ENCODE measurements at places on chromosomes 5 and 9. TPM values are rescaled to one million over a fixed set of nuclear protein-coding genes. Genes with fewer than 3 reads are reported as not detected.

DNA sequence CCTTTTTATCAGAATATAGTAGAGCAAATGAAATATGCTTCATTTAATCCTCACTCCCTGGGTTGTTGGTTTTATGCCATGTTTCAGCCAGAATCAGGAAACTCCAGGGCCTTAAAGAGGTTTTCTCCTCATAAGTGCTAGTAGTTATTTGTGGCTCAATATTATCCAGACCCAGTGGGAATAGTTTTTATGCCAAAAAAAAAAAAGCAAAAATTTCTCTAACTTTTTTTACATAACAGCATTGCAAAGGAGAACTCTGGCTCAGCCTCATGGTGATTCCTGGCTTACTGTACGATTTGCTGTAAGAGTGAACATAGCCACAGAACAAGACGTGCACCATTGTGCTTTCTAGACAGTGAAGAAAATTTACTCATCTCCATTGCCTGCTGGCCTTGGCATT, 232.5 kb downstream of the PJA2 start:
- DNase-seq = no peak

DNA sequence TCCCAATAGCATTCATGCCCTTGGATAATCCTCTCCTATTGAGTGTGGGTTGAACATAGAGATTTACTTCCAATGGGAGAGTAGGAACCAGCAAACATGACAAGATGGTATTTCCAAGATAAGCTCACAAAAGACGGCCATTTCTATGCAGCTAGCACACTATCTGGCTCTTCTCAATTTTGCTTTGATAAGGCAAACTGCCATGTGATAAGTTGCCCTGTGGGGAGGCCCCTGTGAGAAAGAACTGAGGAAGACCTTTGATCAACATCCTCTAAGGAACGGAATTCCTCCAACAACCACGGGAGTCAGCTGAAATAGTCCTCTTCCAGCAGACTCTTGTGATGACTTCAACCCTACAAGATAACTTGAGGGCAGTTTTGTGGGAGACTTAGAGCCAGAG, 211.9 kb upstream of the TRPM3 start:
- DNase-seq = no peak

DNA sequence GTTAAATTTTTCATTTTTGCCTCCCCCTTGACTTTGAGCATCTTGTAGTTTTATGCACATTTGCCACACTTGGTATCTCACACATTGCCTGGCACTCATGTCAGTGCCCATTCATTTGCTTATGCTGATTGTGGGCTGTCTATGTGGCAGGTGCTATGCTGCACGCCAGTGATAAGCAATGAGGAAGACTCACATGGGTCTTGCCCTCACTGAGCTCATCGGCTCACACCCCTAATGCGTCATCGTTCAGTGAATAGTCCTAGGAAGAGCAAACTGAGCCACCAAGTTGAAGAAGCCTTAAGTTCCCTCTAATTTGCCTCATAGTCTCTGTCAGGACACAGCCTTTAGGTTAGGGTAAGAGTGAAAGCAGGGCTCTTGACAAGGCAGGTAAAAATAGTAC, 209.4 kb upstream of the IL12B start:
- no peak for DNase-seq

DNA sequence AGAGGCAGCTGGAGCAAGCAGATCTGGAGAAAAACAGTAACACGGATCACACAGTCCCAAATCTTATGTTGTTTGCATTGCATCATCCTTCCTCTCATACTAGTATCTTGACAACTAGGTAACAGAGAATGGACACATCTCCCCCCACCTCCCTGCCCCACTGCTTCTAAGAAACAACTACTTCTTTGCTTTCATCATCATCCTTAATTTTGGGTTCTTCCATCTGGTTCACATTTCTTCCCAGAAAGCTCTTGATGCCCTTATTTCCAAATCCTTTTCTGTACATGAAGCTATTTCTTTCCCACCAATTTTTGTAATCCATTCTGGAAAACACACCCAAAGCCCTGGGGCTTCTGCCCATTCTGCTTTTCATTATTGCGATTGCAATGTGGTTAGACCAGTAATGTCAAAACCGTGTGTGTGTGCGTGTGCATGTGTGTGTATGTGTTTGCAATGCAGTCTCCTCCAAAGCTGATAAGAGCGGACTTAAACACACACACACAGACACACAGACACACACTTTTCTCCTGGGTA, 254.7 kb upstream of the SLC30A5 start:
- peak; percentile 46 for DNase-seq

DNA sequence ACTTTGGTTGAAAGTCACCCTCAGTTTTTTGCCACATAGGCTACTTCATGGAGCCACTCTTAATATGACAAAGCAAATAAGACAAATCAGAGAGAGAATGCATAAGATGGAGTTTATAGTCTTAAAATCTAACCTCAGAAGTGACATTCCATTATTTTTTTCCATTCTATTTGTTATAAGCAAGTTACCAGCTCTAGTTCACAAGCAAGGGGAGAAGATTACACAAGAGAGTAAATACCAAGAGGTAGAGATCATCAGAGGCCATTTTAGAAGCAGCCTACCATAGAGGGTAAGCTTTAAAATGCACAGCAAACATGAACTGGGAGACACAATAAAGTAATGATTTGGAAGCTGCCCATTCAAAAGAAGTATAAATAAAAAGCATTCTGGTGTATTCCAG, 651.3 kb upstream of the MEF2C start:
- DNase-seq = no peak

GRCh38 chr5:42005561-42006153, 80.6 kb downstream of the FBXO4 start:
- peak; percentile 23 for DNase-seq

- peak; percentile 76 for DNase-seq
Measured at GRCh38 chr5:136082390-136083193, 50.1 kb upstream of the SMAD5 start.

GRCh38 chr5:143207058-143207457, 196.4 kb downstream of the NR3C1 start:
- DNase-seq = no peak

GRCh38 chr5:159106193-159106568, 6.5 kb upstream of the EBF1 start:
- no peak for DNase-seq

- DNase-seq = no peak
Measured at GRCh38 chr9:96751815-96752214, 26.1 kb downstream of the ZNF510 start.

DNA sequence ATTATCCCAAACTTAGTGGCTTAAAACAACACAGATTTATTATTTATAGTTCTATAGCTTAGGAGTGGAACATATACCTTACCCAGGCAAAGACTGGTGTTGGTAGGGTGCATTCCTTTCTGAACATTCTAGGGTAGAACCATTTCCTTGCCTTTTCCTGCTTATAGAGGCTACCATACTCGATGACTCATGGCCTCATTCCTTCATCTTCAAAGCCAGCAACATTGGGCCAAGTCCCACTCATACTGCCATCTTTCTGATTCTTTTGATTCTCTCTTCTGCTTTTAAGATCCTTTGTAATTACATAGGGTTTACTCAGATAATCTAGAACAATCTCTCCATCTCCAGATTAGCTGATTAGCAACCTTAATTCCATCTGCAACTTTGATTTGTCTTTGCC, 452.7 kb upstream of the KLF4 start:
- no peak for DNase-seq

DNA sequence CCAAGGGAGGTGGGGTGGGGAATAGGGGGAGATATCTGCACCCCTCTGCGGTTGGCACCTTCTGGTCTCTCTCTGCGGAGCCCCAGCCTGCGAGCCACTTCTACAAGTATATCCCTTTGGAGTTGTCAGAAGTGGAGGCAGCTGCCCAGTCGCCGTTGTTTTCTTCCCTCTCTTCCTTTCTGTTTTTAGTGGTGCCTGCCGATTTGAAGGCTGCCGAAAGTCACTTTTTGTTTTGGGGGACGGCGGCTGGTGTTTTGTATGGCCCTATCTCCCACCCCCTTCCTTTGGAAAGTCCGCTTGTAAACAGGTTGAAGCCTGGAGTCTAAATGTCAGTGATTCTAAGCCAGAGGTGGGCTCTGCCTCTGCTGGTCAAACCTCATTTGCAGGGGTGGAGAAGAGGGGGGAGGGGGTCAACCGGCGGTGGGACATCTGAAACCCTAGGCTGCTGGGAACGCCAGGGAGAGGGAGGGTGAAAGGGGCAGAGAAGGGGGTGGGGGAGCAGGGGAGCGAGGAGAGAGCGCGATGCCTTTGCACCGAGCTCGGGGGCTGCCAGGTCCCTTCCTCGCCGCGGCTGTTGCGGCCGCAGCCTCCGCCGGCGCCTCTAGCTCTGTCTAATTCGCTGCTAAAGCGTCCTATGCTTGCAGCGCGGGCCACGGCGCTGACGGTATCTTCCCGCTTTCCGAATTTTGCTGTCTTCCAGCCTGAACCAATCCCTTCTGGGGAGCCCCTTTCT, at the start of gene FGF10:
Gene FGF10 (minus strand): TSS at position 331 of the 733 bp plus-strand sequence. CDS start 738 bp downstream, outside the sequence.
- DNase-seq = peak; percentile 87

GRCh38 chr5:37436146-37436934, 57.2 kb downstream of the WDR70 start:
- DNase-seq = no peak

DNA sequence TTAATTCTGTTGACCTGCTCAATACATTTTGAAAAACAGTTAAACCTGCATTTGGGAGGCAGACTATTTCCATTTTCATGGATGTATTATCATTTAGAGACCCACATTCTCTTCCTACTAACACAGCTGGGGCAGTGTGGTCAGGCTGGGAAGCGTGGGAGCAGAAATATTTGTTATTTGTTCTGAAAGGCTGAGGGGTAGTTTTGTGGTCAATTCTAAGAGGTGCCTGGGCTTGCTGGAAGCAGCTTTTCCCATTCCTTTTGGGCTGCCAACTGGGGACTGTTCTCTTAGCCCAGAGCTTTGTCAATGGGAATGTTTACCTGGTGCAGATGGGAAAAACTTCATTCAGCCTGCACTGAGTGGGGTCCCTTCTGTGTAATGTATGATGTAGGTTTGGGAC, 171.4 kb upstream of the DAP start:
- no peak for DNase-seq

GRCh38 chr5:6729386-6730310, 16.4 kb downstream of the TENT4A start:
- DNase-seq = no peak

DNA sequence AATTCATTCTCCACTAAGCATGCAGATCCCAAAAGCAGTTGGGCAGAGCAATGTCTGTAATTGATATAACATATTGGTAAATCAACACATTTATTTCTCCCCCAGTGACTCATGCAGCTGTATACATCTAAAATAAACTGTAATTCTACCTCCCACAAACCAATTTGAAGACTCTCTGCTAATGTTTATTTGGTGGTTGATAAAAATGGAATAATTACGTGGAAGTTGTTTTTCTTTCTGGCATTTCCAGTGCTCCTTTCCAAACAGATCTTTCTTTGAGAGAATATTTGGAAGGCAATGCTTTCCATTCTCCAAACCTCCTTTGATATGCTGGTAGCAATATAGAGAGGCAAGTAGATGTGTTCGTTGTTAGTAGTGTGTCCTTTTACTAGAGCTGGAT, 194.7 kb downstream of the CHSY3 start:
- DNase-seq = no peak

GRCh38 chr9:88979021-88979420, 12.2 kb upstream of the S1PR3 start:
- DNase-seq = no peak

GRCh38 chr5:61599370-61600122, 267.5 kb downstream of the ZSWIM6 start:
- DNase-seq = peak; percentile 47

- DNase-seq = no peak
Measured at GRCh38 chr5:108878756-108879155, 131.1 kb downstream of the FER start.

DNA sequence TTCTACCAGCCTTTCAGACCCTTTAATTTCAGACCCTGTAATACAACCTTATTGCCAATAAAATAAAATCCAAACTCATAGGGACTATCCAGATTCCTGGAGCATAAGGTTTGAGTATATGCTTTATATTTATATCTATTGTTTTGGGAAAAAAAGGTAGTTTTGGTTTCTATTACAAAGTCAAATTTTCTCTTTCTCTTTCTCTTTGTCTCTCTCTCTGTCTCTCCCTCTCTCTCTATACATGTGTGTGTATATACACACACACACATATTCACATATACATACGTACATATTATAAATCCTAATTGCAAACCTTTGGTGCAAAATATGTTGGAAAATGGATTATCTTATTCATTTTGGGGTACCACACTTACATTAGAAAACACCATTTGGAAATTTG, 39.0 kb downstream of the TMEM232 start:
- DNase-seq = no peak

DNA sequence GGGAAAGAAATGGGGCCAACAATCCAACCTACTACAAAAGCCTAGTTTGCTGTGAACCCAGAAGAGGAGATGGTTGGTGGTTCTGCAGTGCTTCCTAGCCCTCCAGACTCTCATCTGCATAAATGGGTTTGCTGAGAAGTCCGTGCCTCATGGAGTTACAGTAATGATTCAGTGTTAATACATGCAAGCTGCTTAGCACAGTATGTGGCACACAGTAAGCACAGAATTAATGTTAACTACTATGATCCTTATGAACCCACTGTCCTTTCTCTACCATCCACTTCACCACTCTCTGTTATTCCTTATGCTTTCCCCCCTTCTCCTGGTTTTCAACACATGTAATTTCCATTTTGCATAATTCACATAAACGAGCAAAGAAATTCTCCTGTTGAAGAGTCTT, 100.0 kb downstream of the ACTBL2 start:
- DNase-seq = no peak

The RANBP3L gene
- 8.4 TPM for total RNA-seq

The TNFSF15 gene
- total RNA-seq = 1.8 TPM

The ENG gene
- 11.6 TPM for total RNA-seq

The TNFSF8 gene
- total RNA-seq = 1.2 TPM

The PAEP gene
- not detected for total RNA-seq

The TAF1L gene
- 0.21 TPM for total RNA-seq

The TRAF1 gene
- total RNA-seq = 5.1 TPM

The PIP5K1B gene
- 4.5 TPM for total RNA-seq

The TGFBR1 gene
- total RNA-seq = 62.0 TPM

The FBP2 gene
- total RNA-seq = 83.0 TPM

The FOXD4L6 gene
- not detected for total RNA-seq

The FAM169A gene
- total RNA-seq = 1.8 TPM

The TESK1 gene
- 15.8 TPM for total RNA-seq
